ENCODE measurements at places on chromosomes 11 and 22. TPM values are rescaled to one million over a fixed set of nuclear protein-coding genes. Genes with fewer than 3 reads are reported as not detected.

- DNase-seq: peak; percentile 17
Observed at GRCh38 chr11:96054870-96055705, 131.2 kb upstream of the MTMR2 start.

DNA sequence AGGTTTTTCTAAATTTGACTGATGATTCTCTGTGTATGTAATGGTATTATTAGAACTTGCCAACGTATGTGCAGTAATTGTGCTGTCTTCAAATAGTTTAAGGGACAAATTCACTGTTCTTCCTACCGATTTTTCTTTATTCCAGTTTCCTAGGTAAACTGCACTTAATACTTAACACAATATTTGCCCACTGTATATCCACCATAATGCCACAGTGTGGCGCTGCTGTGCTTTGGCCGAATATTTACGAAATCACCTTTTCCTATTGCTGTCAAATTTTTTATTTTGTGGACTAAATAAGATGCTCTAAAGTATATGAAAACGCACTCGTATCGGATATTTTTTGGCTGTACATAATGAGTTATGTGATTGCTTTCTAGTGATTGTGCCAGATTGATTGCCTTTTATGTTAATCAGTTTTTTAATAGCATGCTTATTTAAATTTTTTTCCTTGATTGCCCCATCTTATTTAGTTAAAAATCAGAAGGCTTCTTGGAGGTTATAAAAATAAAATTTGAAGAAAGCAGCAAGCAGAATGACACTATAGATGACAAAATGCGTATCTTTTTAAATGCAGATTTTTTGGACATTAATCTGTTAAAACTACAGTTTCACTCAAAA is 10.5 kb downstream of the AASDHPPT start:
- peak; percentile 23 for DNase-seq

- DNase-seq: no peak
Observed at GRCh38 chr11:132373405-132374143, 1003.2 kb downstream of the NTM start.

Gene NXPE2
- 0.26 TPM for total RNA-seq

DNA sequence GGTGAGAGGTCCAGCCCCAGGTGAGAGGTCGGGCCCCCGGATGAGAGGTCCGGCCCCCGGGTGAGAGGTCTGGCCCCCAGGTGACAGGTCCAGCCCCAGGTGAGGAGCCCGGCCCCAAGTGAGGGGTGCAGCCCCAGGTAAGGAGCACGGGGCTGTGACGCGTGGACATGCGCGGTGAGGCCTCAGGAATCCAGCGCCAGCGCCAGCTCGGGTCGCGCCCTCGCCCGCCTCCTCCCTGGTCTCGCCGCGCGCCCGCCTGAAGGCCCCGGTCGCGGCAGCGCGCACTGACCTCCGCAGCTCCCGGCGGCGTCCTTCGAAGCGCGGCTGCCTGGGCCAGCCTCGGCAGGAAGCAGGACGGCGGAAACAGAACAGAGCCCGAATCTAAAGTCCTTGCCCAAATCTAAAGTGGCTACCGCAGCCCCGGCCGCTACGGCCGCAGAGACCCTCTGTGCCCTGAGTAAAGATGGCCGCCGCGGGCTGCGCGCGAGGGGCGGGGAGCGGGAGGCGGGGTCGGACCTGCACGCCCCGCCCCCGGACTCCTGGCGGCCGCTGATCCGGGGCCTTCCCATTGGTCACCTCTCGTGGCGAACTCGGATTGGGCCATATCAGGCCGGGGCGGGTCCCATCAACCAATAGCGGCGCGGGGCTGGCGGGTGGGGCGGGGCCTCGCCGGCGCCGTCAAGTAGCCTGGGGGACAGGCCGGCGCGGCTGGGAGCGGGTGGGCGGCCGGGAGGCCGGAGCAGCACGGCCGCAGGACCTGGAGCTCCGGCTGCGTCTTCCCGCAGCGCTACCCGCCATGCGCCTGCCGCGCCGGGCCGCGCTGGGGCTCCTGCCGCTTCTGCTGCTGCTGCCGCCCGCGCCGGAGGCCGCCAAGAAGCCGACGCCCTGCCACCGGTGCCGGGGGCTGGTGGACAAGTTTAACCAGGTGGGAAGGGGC is at the start of the genes ALG12 and CRELD2:
ALG12 (minus strand) TSS at position 465 of the 937 bp plus-strand sequence. CDS start 4,673 bp downstream, outside the sequence.
CRELD2 (plus strand) TSS at position 661 of the 937 bp plus-strand sequence; CDS start at position 797, 136 bp downstream.
- peak; percentile 97 for DNase-seq

Gene GRK3
- total RNA-seq: 19.4 TPM

GRCh38 chr11:70643642-70644041 is 245.3 kb downstream of the CTTN start:
- DNase-seq: no peak

Gene RASSF10
- 6.0 TPM for total RNA-seq

DNA sequence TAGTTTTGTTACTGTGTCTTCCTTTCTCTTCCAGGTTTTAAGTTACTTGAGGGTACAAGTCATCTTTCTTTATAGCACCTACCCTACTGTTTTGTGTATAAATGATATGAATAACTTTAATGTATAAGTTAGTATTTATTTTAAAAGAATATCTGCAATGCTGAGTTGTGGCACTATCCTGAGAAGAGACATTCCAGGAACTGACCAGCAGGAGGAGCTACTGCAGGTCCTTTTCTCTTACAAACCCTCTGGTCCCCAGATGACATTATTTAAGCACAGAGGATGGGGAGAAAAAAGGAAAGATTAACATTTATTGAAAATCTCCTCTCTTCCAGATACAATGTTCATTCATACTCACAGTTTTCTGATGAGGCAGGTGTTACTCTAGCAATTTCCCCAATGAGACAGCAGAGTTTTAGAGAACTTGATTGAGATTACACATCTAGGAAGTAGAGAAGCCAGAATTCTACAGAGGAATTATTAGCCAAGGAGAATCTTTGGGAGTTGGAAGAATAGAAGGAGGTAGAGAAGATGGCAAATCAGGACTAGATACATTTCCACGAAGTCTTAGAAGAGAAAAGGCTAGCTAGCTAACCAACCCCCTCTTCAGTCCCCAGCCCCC is 541.2 kb upstream of the API5 start:
- peak; percentile 29 for DNase-seq

DNA sequence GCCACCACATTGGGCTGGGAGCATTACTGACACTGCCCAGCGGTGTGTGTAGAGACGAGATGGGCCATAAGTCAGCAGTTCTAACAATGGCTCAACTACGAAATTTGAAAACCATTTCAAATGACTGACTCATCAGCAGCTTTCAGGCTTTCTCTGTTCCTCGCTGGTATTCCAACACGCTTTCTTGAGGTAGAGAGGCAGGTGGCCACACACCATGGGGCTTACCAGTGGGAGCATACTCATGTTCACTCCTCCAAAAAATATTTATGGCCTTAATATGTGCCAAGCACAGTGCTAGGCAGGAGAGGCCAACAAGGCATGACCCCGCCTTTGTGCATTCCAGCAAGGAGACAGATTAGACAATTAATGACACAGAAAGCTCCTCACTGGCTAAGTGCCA is 20.3 kb downstream of the ARFGAP2 start:
- DNase-seq: no peak

DNA sequence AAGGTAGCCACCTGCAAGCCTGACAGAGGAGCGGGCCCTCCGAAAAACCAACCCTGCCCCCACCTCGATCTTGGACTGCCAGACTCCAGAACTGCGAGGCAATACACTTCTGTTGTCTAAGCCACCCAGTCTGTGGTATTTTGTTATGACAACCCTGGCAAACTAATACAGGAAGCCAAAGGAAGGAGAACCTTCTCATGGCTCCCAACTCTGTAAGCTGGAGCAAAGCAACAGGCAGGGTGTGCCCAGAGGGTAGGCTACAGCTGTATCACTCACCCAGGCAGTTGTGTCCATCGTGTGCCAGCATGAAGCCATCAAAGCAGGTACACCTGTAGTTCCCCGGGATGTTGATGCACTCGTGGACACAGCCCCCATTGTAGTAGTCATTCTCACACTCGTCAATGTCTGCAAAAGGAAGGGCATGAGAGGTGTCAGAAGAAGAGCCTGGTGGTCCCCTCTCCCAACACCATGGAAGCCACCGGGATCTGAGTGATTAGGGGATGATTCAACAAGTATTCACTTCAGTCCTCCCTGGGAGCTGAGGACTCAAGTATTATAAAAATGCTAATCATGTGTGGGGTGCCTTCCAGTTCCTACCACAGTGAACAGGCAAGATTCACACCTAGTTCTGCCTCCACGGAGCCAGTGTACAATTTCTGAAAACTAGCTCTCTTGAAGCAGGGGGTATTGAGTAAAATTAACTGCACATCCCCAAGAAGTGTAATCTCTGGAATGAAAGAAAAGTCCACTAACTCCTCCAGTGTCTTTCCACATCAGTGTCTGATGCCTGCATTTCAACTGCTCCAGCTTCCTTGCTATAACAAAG is 23.3 kb downstream of the SCUBE1 start:
- no peak for DNase-seq

DNA sequence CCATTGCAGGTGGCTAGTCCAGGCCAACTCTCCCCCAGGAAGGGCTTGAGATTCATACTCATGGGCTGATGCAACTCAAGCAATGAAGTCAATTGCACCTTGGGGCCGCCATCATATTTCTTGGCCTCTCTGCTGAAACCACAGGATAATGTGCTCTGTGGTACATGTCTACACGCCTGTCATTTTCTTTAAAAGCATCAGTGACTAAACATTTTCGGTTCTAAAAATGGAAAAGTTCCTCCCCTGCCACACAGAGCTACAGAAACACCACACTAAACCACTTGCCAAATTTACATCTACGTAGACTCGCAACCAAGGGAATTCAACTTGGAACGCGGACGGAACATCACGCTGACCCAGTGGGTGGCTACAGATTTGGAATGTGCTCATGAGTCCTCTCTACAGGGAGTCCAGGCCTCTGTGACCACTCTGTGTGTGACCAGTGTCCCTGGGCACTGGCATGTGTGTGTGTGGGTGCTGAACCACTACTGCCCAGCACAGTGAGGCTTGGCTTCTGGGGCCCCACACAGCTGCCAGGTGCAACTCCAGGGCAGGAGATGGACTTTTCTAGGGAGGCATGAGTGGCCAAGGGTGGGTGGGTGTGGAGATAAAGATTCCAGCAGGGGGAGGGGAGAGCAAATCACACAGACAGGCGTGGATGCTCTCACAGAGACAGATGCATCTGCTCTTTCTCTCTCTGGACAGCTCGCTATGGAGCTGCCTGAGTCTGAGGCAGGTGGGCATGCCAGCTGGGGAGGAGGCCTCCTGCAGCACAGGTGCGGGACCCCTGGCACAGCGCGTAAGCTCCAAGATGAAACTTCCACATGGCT is 261.9 kb downstream of the CTTN start:
- DNase-seq: no peak

GRCh38 chr11:14300661-14301304 is 58.2 kb downstream of the RRAS2 start:
- DNase-seq: peak; percentile 39

All from neural crest cell (in vitro differentiated cells).